GM12891 (cell line): ENCODE measurements at places on chromosomes 16 and 17.

DNA sequence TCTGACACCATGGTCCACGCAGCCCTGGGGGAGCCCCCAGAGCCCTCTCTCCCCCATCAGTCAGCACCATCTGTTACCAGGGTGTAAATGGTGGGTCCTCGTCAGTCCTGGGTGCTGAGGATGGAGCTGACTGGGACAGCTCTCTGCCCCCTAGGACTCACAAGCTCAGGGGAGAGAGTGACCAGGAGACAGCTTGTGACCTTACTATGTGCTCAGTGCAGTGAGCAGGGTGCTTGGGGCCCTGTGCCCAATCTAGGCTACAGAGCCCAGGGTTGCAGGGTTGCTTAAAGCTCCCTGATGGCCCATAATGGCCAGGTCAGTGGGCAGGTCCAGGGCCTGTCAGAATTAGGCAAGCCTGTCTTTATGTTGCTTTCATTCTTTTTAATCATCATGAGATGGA, 11.3 kb downstream of the MMP2 start:
- no peak for DNase-seq

DNA sequence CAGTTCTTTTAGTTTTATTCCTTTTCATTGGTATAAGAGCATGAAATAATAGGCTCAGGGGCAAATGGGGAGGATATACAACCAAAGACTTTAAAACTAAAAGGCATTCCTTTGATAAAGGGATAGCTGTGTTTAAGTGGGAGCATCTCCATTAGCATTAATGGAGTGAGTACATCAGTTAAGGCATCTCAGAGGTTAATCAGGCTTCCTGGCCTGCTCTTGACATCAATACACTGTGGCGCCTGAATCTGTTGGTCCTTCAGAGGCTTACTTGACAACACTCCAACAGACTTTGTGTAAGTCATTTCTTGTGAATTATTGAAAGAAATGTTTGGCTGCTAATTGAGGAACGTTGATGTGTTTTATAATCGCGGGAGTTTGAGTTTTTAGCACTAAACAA, 230.7 kb downstream of the BCAS3 start:
- no peak for DNase-seq

- DNase-seq = no peak
Measured at GRCh38 chr16:88759976-88760350, 25.1 kb downstream of the PIEZO1 start.

DNA sequence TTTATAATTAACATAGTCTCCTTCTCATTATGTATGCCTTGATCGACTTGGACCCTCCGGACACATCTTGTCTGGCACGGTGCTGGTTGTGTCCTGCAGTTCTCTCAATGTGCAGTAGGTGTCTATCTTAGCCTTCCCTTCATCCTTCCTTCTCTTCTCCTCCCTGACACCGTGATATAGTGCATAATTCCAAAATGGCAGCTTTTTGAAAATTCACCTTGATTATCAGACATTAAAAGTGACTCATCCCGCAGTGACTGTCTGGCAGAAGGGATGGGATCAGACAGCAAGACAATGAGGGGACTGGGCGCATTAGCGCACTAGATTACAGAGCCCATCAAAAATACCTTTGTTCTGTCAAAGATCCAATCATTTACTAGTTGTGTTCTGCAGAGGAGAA, 70.0 kb upstream of the PMFBP1 start:
- DNase-seq = no peak

DNA sequence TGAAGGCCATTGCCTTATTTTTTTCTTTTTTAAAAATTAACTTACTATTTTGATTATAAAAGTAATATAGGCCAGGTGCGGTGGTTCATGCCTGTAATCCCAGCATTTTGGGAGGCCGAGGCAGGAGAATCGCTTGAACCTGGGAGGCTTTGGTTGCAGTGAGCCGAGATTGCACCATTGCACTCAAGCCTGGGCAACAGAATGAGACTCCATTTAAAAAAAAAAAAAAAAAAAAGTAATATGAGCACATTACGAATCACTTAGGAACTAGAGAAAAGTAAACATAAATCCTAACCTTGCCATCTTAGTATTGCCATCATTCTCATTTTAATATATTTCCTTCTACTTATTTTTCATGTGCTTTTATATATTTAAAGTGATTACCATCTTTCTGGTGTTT, 12.9 kb upstream of the TACO1 start:
- DNase-seq = no peak

DNA sequence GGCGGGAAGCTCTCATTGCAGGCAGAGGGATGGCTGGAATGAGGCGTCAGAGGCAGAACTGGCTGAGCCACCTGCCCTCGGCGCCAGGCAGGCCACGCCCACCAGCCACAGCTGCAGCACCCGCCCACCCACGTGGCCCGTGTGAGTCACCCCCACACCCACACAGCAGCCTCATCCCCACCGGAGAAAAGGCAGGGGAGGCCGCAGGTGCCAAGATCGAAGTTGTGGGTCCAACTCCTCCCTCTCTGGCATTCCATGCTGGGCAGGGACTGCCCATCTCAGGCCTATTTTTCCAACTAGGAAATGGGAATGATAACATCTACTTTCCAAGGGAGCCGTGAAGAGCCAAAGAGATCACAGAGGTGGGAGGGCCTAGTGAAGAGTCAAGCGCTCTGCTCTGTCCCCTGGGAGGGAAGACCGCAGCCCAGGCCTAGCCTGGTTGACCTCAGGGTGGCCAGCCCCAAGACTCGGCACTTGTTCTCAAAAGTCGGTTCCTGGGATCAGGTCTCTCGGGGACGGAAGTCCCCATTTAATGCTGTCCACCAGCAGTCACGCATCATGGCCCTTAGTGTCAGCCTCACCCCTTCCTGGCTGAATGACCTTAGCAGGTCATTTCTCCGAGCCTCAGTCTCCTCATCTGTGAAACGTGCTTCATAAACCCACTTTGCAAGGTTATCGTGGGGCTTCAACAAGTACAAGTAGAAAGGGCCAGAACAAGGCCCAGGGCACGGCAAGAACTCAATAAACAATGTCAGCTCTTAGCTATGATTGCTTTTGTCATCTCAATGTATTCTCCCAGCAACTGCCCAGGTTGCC, at the start of gene TRPV3:
TSS of gene TRPV3 (minus strand) at position 45 of the 816 bp plus-strand sequence. CDS start 2,962 bp downstream, outside the sequence.
- DNase-seq = peak; percentile 82

GRCh38 chr17:77354670-77355455, 214.1 kb downstream of the SEC14L1 start:
- no peak for DNase-seq

DNA sequence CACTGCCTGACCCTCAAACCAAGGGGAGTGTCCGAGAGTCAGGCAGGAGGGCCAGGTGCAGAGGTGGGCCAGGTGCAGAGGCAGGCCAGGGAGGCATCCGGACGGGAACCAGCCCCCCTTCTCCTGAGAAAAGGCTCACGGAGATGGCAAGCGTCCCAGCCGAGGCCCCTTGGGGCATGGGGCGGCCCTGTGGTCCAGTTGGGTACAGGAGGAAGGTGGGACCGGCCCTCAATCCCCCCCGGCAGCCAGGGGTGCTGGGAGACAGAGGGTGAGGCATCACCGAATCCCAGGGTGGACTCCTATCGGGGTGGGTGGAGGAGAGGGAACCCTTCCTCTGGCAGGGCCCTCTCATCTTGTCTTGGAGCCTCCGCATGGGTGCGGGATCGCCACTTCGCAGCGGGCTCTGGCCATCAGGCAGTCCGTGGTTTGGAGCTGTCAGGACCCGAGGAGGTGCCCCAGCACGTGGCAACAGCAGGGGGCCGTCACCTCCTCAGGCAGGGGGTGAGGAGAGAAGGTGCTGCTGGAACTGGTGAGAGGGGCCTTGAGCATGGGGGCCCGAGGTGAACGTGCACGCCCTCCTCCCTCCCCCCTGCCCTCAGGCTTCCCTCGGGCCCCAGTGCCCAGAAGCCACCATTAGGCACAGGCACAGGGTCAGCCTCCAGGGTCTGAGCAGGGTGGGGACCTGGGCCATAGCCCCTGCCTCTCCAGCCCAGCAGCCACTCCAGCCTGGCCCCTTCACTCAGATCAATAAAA, 38.7 kb upstream of the SLC38A10 start:
- no peak for DNase-seq

GRCh38 chr16:57366544-57367040, 5.7 kb upstream of the CX3CL1 start:
- no peak for DNase-seq

- DNase-seq = no peak
Measured at GRCh38 chr17:7651665-7652387, 1.1 kb downstream of the ATP1B2 start.

DNA sequence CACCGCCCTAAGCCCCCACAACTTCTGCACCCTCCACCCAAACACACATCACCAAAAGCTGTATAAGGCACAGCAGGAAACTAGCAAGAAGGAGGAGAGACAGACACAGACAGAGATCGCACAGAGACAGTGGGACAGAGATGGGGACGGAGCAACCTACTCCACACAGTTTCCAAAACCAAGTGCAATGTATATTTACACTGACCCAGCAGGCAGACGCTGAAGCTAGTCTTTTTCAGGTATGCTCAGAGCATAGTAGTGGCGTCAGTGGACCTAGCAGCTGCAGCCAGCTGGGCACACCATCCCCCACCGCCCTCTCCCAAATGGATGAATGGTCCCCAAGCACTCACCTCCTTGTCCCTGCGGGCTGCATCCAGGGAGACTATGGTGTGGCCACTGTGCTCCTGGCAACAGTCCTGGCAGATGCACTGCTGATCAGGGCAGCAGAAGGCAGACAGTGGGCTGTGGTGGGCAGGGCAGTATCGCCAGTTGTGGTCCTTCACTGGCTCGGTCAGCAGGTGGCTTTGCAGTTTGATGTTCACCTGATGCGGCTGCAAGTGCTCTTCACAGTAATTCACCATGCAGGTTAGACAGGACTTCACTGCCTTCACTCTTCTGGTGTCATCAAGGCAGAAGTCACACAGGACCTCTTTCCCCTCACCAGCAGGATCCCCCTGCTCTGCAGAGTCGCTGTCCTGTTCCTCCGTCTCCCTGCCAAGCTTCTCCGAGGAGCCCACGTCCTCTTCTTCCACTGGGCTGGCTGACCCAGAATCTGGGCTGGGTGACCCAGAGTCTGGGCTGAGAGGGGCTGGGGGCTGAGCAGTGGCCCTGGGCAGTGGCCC, 31.5 kb upstream of the FBXW10B start:
- DNase-seq = no peak

DNA sequence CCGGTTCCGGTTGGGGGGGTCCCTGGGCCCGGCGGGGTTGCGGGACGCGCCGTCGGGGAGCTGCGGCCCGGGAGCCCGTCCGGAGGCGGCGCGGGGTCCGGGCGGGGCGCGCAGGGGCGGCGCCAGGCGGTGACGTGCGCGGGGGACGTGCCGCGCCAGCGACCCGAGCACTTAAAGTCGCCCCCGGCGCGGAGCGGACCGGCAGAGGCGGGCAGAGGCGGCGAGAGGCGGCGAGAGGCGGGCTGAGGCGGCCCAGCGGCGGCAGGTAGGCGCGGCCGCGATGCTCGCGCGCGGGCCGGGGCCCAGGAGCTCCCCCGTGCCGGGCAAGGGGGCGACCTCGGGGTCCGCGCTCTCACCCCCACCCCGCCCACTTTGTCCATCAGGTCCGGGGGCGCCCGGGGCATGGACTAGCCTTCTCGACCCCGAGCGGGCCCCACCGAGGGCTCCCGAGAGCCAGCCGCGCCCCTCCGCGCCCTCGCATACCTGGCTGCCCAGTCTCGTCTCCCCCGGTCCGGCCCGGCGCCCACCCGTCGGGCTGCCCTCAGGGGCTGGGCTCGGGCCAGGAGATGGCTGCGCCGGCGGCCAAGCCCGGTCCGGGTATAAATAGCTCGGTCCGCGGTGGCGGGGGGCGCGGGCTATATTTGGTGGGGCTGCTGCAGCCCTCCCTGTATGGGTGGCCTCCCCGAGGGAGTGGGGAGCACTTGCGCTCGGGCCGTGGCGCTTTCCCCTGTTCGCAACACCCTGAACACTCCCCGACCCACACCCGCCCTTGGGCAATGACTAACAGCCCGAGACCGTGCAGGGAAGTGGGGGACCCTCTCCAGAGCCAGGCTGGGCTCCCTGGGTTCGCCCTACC, at the start of gene SLC16A3:
TSS of gene SLC16A3 (plus strand) at position 201 of the 856 bp plus-strand sequence. CDS start 6,967 bp downstream, outside the sequence.
- DNase-seq = peak; percentile 93

GRCh38 chr16:89953671-89954406, 5.3 kb downstream of the DEF8 start:
- peak; percentile 74 for DNase-seq

DNA sequence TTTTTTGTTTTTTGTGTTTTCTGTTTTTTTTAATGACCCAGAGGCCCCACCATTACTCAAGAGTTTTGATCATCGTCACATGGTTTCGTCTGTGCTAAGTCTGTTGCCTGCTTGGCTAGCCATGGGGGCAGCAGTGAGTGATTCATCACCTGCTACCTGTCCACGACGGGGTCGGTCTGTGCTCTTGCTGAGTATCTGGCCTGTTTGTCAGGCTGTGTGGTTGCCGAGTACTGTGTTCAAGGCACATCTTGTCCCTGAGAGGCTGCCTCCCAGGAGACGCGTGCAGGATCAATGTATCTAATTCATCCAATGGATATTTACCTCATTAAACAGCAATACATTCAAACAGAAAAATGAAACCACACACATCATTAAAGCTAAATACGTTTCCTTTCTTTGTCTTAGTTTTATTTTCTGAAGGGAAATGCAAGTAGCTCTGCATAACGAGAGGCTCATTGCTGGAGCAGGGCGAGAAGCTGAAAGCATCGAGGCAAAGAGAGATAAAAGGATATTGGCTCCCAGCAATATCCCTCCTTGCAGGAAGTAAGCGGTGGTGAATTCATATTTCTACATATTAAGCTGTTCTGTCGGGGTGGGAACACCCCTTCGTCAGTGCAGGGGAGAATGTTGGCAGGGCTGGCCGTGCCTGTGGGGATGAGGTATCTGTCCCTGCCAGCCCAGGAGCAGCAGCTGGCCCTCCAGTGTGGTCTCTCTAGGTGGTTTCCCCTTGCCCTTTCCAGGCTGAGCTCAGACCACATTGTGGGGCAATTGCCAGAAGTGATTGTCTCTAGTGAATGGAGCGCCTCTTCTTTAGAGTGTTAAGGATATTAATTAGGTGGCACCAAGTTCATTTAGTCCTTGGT, 166.2 kb upstream of the ASIC2 start:
- DNase-seq = no peak

- no peak for DNase-seq
Measured at GRCh38 chr17:7018331-7018964, 4.4 kb upstream of the BCL6B start.

DNA sequence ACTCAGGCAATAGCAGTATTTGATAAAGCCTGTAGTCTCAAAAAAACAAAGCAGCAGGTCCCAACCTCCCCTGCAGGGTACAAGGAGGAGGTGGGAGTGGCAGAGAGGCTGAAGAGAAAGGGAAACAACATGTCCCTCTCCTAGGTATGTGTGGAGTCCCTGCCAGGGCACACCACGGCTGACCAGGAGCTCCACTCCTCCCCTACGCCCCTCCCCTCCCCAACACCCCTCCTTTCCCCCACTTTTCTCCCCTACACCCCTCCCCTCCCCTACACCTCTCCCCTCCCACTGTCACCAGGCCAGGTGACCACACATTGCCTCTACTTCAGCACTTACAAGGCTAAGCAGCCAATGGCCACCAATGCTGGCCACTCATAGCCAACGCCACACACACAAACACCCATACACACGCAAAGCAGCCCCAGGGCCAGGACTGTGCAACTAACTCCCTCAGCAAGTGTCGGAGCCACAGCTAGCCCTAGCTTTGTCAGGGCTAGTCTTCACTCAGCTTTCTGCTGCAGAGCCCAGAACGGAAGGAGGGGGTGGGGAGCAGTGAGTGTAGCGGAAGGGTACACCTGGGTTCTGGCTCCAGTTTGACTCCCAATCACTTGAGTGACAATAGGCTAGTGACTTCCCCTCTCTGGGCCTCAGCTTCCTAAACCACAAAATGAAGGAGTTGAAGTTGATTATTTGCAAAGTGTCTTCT, 8.2 kb downstream of the CAVIN1 start:
- DNase-seq = no peak

- DNase-seq = no peak
Measured at GRCh38 chr17:28858801-28859355, 4.1 kb downstream of the ERAL1 start.
